Thyroid gland (tissue), 4 donors: ENCODE measurements at places on chromosomes 4 and X.
A peak's percentile ranks its signal among the peaks of the same experiment; 100 is the strongest.

DNA sequence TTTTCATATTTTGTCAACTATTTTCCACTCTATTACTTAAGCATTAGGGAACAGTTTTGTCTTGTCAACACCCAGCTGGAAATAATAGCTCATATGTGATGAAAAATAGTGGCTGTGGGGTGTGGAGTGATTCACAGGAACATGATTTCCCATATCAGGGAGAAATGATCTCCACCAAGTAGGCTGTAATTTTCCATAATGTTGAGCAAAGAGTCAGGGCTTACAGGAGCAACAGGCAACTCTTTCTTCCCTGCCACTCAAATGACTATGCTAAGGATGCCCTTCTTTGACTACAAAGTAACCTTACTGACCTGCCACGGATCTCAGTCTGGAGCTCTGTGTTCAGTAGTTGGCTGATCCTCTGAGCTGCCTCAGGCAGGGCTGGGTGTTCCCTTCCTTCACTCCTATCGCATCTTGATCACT is 90.0 kb upstream of the GATB start:
- no peak for DNase-seq

GRCh38 chrX:127276326-127276725 is 456.8 kb downstream of the PRR32 start:
- no peak for DNase-seq

- DNase-seq, result no peak
Observed at GRCh38 chr4:105014234-105014633, 132.4 kb upstream of the TET2 start.

DNA sequence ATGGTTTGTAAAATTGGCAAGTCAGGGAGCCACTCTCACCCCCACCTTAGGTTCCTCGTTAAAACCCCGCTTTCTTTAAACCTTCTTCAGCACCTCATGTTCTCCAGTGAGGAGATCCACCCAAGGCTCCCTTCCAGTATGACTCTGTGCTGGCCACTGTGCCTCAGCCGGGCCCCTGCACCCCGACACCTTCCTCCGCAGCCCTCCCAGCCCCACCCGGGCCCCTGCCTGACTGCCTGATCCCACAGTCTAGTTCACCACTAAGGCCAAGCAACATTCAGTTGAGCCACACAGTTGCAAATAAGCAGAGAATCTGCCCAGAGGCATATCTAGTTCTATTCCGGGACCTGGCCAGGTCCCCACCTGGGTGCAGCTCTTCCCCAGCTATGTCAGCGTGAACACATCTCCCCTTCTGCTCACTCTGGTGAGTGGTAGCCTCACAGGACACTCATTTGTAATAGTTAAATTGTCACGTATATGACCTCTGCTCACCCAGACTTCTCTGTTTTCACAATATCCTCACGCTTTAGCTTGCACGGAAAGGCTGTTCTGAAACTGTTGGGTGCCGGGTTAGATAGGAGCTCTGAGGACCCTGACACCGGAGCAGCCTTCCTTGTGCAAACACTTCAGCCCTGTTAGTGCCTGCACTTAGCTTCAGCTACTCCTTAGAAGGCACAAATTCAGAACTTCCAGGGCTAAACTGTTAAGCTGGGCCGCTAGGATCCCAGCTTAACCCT is 146.8 kb downstream of the DCTD start:
- DNase-seq, result no peak

- DNase-seq, result peak; percentile 56
Observed at GRCh38 chr4:13483768-13484121, 395 bp downstream of the RAB28 start.

DNA sequence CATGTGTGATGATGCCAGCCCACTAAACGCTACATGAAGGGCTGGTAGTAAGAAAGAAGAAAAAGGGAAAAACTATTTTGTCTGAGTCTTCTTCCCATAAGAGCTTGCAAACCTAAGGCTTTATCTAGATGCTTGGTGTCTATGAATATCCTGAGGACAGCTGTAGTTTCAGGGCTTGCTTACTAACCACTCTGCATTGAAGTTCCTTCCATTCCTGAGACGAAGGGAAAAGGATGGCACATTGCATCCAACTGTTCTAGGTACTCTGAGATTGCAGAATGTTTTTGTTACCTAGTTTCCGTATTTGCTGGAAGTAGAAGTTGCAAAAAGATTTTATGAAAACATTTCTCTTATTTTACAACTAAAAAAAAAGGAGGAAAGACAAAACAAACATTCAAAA is 544.6 kb downstream of the IL15 start:
- DNase-seq, result no peak

- DNase-seq, result no peak
Observed at GRCh38 chr4:81522711-81523110, 51.0 kb upstream of the RASGEF1B start.

GRCh38 chrX:63387411-63387810 is 36.3 kb upstream of the SPIN4 start:
- no peak for DNase-seq

DNA sequence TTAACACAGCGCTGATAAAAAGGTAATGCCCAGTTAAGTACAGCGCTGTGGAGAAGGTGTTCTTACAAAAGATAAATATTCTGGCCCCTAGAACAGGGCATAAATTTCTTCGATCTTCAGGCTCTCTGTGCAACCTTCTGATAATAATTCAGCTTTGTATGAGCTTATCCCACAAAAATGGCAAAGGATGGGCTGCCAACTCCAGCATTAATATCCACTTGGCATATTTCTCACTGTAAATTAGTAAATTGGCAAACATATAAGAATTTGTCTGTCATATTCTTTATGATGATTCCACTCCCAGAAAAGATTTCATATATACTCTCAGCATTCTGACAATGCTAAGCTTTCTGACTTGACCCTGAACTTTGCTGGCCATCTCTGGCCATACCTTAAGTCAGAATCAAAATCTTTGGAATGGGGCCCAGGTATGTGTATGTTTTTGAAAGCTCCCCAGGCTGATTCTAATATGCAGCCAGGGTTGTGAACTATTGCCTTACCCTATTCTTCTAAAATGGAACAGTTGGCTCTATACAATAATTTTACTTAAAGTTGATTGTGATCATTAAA is 134.8 kb downstream of the FRYL start:
- DNase-seq, result no peak

GRCh38 chr4:87543835-87544461 is 14.8 kb upstream of the SPARCL1 start:
- no peak for DNase-seq
